AML-193 (cell line): ENCODE measurements at places on chromosomes 7 and 10.

DNA sequence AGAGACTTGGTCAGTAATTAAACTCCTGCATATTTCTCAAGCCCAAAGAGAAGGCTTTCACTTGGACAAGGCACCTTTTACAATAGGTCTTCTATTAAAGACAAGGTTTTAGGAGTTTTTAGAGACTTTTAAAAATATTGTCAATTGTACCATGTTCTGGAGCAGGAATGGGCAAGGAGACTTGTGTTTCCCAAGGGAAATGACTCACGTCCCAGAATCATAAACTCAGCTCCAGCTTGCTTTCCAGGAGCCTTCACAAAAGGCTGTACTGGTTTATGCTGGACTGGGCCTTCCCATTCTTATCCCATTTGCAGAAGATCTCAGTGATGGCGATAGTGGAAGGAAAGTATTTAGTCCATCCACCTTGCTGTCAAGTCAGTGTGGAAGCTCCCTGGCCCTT is 7.8 kb upstream of the GLI3 start:
- no peak for DNase-seq

GRCh38 chr7:70720191-70720873 is 411.6 kb upstream of the GALNT17 start:
- DNase-seq, result no peak

DNA sequence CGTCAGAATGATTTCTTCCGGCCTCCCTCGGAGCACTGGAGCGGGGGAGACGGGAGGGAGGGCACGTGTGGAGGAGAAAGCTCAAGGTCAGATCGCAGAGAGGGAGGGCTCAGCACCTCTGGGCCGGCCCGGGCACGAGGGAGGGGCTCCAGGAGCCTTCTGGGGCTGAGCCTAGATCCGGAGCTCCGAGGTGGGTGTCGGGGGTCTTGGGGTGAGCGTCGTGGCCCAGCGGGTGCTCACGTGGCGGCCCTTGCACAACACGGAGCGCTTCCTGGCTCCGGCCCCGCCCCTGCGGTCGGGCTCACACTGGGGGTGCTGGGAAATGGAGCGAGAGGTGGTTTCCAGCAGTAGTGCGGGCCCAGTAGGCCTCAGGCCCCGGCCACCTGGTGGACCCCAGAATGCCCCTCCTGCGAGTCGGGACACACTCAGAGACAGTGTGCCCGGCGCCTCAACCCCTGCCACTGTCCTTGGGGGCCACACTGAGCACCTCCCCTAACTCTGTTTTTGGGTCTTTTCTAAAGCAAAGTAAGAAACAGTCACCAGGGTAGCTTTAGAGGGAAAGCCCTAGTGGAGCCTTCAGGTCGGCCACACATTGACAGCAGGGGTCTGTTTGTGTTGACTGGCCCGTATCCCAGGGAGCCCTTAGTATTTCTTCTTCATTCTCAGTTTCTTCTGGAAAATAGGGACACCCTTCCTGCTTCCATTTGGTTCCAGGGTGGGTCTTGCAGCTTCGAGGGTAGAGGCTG is 798 bp downstream of the PPIF start:
- peak; percentile 49 for DNase-seq

- no peak for DNase-seq
Observed at GRCh38 chr7:124672011-124672410, 93.6 kb downstream of the GPR37 start.

DNA sequence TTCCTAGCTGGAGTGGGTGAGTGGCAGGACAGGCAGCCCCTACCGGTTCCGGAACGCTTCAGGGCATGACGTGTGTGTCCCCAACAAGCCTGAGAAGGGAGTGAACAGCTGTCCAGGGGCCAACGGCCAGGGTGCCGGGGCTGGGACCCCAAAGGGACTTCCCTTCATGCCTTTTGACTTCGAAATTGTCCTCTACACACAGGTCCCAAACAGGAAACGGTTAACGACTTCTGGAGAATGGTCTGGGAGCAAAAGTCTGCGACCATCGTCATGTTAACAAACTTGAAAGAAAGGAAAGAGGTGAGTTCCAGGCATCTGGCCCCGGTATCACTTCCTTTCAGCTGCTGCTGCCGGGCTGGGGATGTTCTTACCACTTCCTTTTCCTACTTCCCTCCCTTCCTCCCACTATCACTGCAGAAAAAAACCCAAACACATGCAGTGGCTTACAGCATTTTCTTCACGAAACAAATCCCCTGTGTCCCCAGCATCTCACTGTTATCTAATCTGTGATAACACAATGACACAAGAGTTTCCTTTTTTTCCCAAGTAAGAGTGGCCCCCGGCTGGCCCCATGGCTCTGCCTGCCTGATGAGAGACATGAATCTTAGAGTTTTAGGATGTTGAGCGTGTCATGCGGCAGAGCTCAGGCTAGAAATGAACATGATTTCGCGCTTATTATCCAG is 63.2 kb downstream of the MKI67 start:
- peak; percentile 70 for DNase-seq

GRCh38 chr7:114821030-114821900 is 100.6 kb upstream of the MDFIC start:
- no peak for DNase-seq

- peak; percentile 1 for DNase-seq
Observed at GRCh38 chr7:130277763-130278643, 11.3 kb downstream of the CPA2 start.

DNA sequence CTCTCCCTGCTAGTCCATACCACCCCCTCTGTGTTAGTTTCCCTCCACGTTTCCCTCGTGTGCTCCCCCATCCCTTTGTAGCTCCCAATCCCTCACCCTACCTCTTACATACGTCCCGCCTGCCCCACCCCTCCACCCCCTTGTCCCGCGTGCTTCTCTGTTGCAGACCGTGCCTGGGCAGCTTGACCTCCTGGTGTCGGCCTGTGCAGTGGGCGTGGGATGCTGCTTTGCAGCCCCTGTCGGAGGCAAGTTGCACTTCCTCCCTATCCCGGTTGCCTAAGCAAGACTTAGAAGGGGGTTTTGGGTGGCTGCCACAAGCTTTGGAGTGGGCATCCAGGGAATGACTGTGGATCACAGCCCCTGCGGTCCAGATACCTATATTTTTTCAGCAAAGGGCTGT is 7.7 kb downstream of the CLCN1 start:
- no peak for DNase-seq

GRCh38 chr7:30437823-30438574 is 40.6 kb downstream of the NOD1 start:
- DNase-seq, result no peak

GRCh38 chr10:29067161-29067560 is 221.7 kb upstream of the LYZL1 start:
- DNase-seq, result no peak

- DNase-seq, result peak; percentile 93
Observed at GRCh38 chr7:116165717-116166116, 44.6 kb upstream of the TES start.

DNA sequence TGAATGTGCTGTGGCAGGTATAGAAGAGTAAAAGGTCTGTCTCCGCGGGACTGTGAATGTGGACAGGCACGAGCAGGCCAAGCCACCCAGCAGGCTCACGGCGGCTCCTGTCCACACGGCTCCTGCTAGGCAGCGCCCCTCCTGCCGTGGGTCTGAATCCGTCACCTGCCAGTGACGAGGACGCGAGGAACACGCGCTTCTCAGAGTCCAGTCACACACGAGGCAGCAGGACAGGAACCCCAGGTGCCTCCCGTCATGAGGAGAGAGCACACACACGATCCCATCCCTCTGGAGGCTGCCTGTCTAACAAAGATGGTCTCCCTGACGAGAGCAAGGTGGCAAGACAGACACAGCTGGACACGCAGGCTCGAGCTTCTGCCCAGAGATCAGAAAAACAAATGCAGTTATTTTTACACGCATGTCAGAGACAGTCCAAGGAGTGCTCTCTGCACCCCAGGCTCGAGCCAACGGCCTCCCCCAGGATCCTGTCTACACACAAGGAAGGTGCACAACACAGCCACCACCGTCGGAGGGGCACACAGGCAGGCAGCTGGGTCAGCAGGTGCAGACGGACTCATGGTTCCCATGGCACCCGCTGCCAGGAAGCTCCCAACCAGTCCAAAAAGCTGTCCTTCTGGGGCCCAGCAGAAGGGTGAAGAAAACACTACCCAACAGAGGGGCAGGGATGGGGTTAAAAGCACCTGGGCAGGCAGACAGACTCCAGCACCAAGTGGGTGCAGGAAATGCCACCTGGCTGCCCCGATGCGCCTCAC is 103.2 kb downstream of the MAD1L1 start:
- DNase-seq, result no peak

DNA sequence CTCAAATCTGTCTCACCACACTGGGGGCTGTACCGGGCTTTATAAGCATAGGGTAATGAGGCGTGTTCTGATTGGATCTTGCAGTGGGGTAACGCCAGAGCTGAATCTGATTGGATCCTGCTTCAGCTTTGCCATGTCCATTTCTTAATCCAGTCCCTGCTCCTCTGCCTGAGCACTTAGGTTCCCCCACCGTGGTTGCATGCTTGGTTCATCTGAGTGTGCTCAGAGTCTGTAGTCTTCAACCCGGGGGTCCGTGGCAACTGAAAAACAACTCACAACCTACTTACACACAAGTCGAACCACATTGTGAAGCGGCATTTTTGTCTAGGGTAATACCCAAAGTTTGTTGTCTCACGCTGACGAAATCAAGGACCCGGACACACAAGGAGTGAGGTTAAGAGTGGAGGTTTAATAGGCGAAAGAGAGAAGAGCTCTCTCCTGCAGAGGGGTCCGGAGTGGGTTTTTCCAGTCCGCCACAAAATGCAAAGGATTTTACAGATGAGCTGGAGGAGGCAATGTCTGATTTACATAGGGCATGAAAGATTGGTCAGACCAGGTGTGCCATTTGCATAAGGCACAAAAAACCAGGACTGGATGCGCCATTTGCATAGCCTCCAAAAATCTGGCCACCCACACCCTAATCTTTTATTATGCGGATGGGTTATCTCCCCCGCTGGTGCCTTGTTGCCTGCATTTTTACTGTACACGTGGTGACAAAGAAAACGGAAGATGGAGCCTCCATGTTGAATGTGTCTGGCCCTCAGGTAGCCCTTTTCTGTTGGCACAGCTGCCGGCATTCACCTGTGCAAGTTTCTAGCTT is 641.8 kb upstream of the FOXK1 start:
- DNase-seq, result no peak

DNA sequence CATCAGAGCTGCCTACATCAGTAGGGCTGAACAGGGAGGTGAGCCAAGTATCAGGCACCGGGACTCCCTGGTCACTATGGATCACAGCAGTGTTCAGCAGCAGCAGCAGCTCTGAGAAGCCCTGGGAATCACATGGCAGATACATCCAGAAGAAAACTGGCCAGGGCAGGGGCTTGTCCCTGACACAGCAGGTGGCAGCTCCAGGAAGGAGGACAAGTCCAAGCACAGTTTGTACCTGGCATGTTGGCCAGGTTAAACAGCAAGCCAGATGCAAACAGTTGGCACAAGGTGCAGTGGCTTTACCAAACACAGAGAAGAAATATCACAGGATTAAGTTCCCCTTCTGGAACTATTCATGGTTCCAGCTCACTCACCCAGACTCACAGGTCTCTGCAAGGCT is 139.4 kb downstream of the KCNMA1 start:
- DNase-seq, result no peak

- no peak for DNase-seq
Observed at GRCh38 chr10:118569241-118569881, 26.1 kb downstream of the PRLHR start.

- no peak for DNase-seq
Observed at GRCh38 chr7:42720991-42721796, 190.7 kb downstream of the C7orf25 start.

DNA sequence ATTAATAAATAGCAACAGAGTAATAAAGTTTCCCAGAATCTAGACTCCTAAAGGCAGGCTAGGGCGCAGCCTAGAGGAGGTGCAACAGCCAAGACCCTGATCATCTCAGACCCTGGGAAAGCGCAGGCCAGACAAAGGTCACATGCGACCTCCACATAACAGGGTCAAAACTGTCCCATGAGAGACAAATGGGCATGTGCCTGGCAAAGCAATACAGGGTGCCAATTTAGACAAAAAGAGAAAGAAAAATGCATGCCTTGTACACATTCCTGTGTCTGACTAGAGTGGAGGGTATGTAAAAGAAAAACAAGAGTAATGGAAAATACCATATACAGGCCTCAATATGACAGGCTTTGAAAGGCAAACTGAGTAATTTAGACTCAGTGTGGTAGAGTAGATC is 22.2 kb downstream of the MPP7 start:
- no peak for DNase-seq

DNA sequence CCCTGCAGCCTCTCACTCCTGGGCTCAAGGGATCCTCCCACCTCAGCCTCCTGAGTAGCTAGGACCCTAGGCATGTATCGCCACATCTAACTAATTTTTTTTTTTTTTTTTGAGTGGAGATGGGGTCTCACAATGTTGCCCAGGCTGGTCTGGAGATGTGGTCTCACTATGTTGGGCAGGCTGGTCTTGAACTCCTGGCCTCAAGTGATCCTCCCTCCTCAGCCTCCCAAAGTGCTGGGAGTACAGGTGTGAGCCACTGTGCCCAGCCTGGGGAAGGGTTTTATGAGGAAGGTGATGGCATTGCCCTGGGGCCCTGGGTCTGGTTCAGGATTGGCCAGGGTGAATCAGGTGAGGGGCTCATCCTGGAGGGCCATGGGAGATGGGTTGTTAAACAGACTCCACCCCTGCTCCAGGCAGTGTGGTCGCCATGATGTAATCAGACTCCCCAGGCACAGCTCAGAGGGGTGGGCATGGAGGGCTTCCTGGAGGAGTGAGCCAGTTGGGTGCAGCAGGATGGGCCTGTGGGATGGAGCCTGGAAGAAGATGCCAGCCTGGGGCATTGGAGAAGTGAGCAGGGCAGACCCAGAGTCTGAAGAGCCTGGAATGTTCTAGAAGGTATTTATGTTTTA is 82.7 kb downstream of the MYL10 start:
- DNase-seq, result no peak

- peak; percentile 95 for DNase-seq
Observed at GRCh38 chr7:17773289-17773626, 167.0 kb downstream of the SNX13 start.

GRCh38 chr10:10831085-10831484 is 186.6 kb upstream of the CELF2 start:
- DNase-seq, result no peak

GRCh38 chr10:129332476-129332875 is 134.6 kb upstream of the MGMT start:
- DNase-seq, result no peak

GRCh38 chr10:113872139-113873030 is 17.9 kb downstream of the NHLRC2 start:
- DNase-seq, result no peak

GRCh38 chr10:72241691-72242252 is 25.7 kb upstream of the ASCC1 start:
- no peak for DNase-seq

DNA sequence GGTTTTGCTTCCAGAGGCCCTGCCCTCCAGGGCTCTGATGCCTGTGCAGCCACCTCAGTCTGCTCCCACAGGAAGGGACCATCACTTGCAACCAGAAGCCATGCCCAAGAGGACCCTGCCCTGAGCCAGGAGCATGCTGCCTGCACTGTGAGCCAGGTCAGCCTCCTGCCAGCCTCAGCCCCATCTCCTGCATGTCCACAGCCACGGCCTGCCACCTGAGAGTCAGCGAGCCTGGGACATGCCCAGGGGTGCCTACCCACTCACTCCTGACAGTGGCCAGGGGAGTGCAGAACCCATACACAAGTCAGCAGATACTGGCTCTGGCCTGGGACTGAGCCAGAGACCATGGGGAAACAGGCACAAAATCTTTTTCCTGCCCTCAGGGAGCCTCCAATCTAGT is 6.6 kb upstream of the KCP start:
- no peak for DNase-seq
